ENCODE measurements at places on chromosomes 7 and 10. TPM values are rescaled to one million over a fixed set of nuclear protein-coding genes. Genes with fewer than 3 reads are reported as not detected.

OR9A2 gene
- not detected for total RNA-seq

- no peak for DNase-seq
These were observed 11.7 kb downstream of the TMEM184A start for GRCh38 chr7:1544178-1544895.

- DNase-seq, result no peak
These were observed 512 bp downstream of the OSBPL3 start for GRCh38 chr7:24979470-24979862.

- no peak for DNase-seq
These were observed 44.5 kb downstream of the EMX2 start for GRCh38 chr10:117587036-117587435.

DNA sequence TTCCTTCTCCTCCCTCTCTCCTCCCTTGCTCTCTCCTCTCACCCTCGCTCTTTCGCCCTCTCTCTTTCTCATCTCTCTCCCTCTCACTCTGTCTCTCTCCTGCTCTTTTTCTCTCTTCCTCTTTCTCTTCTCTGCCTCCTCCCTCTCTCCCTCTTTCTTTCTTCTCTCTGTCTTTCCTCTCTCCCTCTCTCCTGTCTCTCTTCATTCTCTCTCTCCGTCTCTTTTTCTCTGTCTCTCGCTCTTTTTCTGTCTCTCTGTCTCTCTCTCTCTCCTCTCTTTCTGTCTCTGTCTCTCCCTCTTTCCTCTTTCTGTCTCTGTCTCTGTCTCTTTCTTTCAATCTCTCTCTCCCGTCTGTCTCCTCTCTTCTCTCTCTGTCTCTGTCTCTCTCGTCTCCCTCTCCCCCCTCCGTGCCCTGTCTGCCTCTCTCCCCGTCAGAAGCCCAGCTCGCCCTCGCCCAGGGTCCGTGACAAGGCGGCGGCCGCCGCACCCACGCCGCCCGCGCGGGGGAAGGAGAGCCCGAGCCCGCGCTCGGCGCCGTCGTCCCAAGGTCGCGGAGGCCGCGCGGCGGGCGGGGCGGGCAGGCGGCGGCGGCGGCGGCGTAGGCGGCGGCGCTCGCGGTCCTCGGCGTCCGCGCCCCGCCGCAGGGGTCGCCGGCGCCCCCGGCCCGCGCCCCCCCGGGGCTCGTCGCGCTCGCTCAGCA, 21.3 kb upstream of the HSPB1 start:
- DNase-seq, result peak; percentile 40

SUV39H2 gene
- 67.9 TPM for total RNA-seq

DNA sequence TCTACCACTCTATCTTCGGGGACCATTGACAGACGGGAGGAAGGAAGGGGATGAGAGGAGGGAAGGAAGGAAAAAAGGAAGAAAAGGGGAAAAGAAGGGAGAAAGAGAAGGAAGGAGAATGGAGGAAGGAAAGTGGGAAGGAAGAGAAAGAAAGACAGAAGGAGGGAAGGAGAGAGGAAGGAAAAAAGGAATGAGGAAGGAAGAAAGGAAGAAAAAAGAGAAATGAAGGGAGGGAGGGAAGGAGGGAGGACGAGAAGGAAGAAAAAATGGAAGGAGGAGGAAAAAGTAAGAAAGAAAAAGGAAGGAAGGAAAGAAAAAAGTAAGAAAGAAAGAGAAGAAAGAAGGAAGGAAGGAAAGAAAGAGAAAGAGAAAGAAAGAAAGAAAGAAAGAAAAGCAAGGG, 128.9 kb downstream of the ADARB2 start:
- DNase-seq, result no peak

GRCh38 chr10:103554488-103555324, 61.2 kb downstream of the NEURL1 start:
- DNase-seq, result peak; percentile 76

MET gene
- total RNA-seq, result 7.0 TPM

- peak; percentile 81 for DNase-seq
These were observed 8.5 kb upstream of the SCD start for GRCh38 chr10:100338434-100339036.

- peak; percentile 55 for DNase-seq
These were observed 1.5 kb downstream of the CTBP2 start for GRCh38 chr10:125158601-125159485.

GRCh38 chr7:129610709-129611245, 743 bp upstream of the NRF1 start:
- peak; percentile 52 for DNase-seq

DNA sequence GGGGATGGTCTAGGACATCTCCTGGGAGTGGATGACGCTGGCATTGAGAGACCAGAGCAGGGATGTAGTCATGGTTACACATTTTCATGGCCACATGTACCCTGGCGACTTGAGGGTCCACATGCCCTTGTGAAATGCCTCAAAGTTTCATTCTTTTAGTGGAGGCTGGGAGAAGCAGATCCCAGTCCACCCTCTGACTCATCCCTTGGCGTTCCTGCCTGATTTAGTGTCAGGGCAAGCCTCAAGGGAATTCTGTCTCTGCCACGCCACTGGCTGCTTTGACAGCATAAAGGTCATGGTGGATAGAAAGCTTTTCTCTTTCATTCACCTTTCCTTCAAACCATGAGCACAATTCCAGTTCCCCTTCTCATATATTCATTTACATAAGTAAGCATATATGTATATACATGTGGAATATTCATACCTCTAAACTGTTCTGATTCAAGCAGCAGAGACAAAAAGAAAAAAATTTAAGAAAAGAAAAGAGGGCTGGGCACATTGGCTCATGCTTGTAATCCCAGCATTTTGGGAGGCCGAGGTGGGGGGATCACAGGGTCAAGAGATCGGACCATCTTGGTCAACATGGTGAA, 21.8 kb upstream of the KIF5B start:
- DNase-seq, result no peak

DNA sequence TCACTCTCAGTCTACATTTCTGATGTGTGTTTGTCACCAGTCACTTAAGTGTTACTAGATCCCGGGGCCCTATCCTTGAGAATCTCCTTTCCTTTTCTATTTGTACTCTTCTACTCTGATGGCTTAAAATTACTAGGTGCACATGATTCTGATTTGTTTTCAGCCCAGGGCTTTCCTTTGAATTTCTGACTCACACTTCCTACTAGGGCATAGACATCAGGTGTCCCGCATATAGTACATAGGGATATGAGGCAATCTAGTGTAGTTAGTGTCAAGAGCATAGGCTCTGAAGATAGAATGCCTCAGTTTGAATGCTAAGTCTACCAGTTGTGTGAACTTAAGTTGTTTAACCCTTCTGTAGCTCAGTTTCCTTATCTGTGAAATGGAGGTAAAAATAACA, 49.4 kb upstream of the LRRN3 start:
- no peak for DNase-seq

- DNase-seq, result no peak
These were observed 3.8 kb downstream of the GRK5 start for GRCh38 chr10:119211176-119211575.

- DNase-seq, result no peak
These were observed 177.6 kb downstream of the PLXDC2 start for GRCh38 chr10:19993714-19994315.

DNA sequence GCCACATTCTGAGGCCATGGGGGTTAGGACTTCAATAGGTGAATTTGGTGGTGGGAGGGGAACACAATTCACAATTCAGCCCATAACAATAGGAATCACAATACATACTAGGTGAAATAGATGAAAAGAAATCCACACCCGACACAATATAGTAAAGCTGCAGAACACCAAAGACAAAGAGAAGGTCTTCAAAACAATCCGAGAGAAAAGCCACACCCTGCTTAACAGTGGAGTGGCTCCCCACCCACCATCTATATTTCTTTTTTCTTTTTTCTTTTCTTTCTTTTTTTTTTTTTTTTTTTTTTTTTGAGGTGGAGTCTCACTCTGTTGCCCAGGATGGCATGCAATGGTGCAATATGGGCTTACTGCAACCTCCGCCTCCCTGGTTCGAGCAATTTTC, 14.7 kb upstream of the TIAL1 start:
- DNase-seq, result no peak

GRM3 gene
- total RNA-seq, result 13.6 TPM

STOX1 gene
- 53.9 TPM for total RNA-seq

GRCh38 chr7:140591180-140591902, 49.3 kb downstream of the DENND2A start:
- DNase-seq, result no peak

RBM48 gene
- 22.8 TPM for total RNA-seq

DNA sequence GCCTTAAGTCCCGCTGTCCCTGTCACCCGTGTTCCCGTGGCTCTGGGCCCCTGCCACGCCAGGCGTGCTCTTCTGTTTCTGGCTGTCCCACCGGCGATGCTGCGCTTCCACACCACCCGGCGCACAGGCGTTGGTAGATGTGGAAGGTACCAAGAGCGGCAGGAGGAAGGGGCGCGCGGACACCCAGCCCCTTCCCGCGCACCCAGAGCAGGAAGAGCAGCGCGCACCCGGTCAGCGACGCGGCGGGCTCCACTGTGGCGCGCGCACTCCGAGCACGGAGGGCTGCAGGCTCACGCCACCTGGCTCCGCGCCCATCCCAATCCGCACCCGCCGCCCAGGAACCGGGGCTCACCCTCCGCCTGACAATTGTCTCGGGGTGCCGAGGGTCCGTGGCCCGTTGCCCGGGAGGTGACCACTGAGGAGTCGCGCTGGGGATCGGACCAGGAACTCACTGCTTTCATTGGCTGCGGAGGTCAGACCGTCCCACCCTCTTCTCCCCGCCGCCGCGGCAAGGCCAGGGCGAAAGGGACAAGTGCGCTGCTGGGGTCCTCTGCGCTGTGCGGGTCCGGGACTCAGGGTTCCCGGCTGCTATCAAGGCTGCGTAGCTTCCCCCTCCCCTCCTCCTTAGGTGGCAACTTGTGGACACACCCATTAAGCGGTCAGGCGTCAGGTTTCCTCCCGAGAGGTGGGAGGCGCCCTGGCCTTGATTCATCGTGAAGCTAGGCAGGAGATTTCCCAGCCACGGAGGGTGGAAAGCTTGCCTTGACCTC, 121.6 kb upstream of the ZNF92 start:
- DNase-seq, result peak; percentile 89

- DNase-seq, result no peak
These were observed 956.2 kb downstream of the SORCS3 start for GRCh38 chr10:105597312-105597711.

- DNase-seq, result peak; percentile 80
These were observed 75.1 kb downstream of the EBF3 start for GRCh38 chr10:129888784-129889616.
